ENCODE measurements at places on chromosomes 7 and 10. TPM values are rescaled to one million over a fixed set of nuclear protein-coding genes. Genes with fewer than 3 reads are reported as not detected.

ADAM22 gene
- total RNA-seq = 5.9 TPM

IL6 gene
- 110 TPM for total RNA-seq

DKK1 gene
- 1,187 TPM for total RNA-seq

LRRC17 gene
- not detected for total RNA-seq

GFRA1 gene
- not detected for total RNA-seq

GUSB gene
- 36.5 TPM for total RNA-seq

AKAP9 gene
- 24.9 TPM for total RNA-seq

HOXA9 gene
- 69.0 TPM for total RNA-seq

AKR1C3 gene
- 24.0 TPM for total RNA-seq

FOXI2 gene
- not detected for total RNA-seq

AKR1D1 gene
- not detected for total RNA-seq

PAPOLB gene
- 0.40 TPM for total RNA-seq

SPDYE2B gene
- not detected for total RNA-seq

GSTO1 gene
- 46.0 TPM for total RNA-seq

PTPRN2 gene
- total RNA-seq = 3.6 TPM

C7orf57 gene
- not detected for total RNA-seq

CTBP2 gene
- 78.9 TPM for total RNA-seq

LSM8 gene
- 55.1 TPM for total RNA-seq

BLNK gene
- not detected for total RNA-seq

IFIT1 gene
- total RNA-seq = 14.1 TPM

OPN1SW gene
- not detected for total RNA-seq

MKI67 gene
- 84.9 TPM for total RNA-seq

PDGFA gene
- 16.1 TPM for total RNA-seq

RPEL1 gene
- total RNA-seq = not detected

TMEM213 gene
- total RNA-seq = not detected

FFAR4 gene
- 1.5 TPM for total RNA-seq

PLEKHS1 gene
- not detected for total RNA-seq

NOD1 gene
- total RNA-seq = 5.9 TPM

NXPH1 gene
- total RNA-seq = not detected

CDNF gene
- total RNA-seq = 1.2 TPM

OPALIN gene
- not detected for total RNA-seq

PDZD7 gene
- 2.8 TPM for total RNA-seq

HMX2 gene
- total RNA-seq = not detected

HECTD2 gene
- total RNA-seq = 2.9 TPM

VAX1 gene
- 0.98 TPM for total RNA-seq

ZCWPW1 gene
- 2.2 TPM for total RNA-seq

SORCS1 gene
- total RNA-seq = 0.11 TPM

VIM gene
- 506 TPM for total RNA-seq

MALRD1 gene
- not detected for total RNA-seq

COL26A1 gene
- total RNA-seq = not detected

GHRHR gene
- total RNA-seq = not detected

LIPJ gene
- total RNA-seq = not detected

SPDYE6 gene
- total RNA-seq = not detected

PVRIG gene
- total RNA-seq = not detected

SPDYE5 gene
- not detected for total RNA-seq

NACAD gene
- total RNA-seq = 0.12 TPM

HYAL4 gene
- 0.98 TPM for total RNA-seq

TEX47 gene
- total RNA-seq = not detected

CCL24 gene
- not detected for total RNA-seq

NUTM2A gene
- total RNA-seq = 0.18 TPM

ENO4 gene
- total RNA-seq = 0.35 TPM

FUOM gene
- 33.3 TPM for total RNA-seq

ASL gene
- total RNA-seq = 69.0 TPM

ADCYAP1R1 gene
- total RNA-seq = not detected

OR2A12 gene
- not detected for total RNA-seq

C7orf33 gene
- total RNA-seq = not detected

UCMA gene
- not detected for total RNA-seq

RSPH10B2 gene
- not detected for total RNA-seq

PCLO gene
- total RNA-seq = 7.5 TPM

All from PC-3 (cell line).